ENCODE measurements at places on chromosomes 1 and 21.

GRCh38 chr1:172588296-172589291 lies 55.6 kb downstream of the SUCO start:
- no peak for DNase-seq

- no peak for DNase-seq
These were observed 805 bp downstream of the ATG4C start for GRCh38 chr1:62784509-62785365.

DNA sequence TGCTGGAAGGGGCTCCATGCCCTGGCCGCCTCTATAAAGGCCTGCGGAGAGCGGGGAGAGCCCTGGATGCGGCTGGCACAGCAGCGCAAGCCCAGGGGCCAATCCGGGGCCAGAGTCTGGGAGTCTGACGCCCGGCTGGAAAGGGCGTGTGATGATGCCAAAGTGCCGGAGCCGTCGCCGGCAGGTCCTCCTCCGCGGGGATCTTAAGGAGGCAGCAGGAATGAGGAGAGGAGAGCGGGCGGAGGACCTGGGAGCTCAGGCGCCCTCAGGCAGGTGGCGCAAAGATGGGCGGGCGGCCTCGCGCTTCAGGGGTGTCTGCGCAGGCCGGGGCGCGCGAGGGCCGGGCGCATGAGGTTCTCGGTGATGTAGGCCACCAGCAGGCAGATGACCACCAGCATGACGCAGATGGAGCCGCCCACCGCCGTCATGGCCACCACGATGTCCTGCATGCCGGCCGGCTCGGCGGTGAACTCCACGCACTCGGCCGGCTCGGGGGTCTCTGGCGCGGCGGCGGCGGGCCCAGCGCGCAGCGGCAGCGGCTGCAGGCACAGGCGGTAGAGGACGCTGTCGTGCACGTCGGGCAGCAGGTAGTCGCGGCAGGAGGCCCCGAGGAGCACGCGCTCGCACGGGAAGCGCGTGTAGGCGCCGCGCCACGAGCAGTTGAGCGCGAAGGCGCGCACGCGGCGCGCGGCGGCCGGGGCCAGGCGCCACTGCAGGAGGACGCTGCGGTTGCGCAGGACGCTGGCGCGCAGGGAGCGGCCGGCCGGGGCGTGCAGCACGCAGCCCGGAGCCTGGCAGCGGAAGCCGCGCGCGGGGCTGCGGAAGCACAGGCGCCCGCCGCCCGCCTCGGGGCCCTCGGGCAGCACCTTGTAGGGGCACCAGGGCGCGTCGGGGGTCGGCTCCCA lies 653 bp downstream of the FNDC10 start:
- DNase-seq, result no peak

DNA sequence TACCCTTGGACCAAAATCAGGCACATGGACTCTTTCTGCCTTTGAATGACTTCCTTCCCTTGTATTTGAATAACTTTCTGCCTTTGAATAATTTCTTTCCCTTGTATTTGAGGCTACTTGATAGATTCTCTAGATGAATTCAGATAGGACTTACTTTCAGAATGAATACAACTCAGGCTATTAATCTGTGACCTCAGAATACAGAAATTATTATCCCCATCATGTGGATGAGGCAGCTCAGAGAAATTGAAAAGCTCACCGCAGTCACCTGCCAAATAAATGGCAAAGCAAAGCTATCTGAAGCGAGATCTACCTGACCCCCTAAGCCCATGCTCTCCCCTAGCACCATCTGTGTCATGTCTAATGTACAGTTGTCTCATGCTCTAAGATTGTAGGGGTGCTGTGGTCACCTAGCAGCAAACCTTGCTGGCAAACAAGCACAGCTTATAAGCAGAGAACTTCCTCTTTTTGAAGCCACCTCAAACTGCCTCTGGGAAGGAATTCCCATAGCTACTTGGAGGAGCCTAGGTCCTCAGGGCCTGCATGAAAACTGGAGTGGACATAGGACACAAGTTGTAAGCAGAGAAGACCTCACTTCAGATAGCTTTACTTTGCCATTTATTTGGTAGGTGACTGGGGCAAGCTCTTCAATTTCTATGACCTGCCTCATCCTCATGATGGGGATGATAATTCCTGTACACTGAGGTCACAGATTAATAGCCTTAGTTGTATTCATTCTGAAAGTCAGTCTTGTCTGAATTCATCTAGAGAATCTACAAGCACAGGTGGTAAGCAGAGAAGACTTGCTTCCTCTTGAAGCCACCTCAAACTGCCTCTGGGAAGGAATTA lies 66.1 kb downstream of the FASLG start:
- DNase-seq, result no peak

DNA sequence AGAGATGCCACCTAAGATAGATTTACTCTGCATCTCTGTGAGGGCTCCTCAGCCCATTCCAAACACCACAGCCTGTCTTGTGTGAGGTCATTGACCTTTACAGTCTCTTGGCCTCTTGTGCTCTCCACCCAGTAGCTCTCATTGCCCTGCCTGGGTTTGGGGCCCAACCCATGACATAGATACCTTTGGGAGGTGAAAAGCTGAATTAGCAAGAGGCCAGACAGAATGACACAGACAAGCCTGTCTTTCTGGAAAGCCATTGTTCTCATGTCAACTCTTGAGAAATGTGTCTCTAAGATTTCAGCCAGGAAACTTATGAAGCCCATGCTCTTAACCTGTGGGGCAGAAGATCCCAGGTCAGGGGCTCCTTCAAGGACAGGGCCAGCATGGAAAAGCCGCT lies 18.4 kb upstream of the F3 start:
- DNase-seq, result no peak

- peak; percentile 33 for DNase-seq
These were observed 6.0 kb upstream of the CAPN2 start for GRCh38 chr1:223706077-223706973.

GRCh38 chr1:213448776-213449175 lies 397.7 kb downstream of the RPS6KC1 start:
- DNase-seq, result no peak

- peak; percentile 71 for DNase-seq
These were observed 37.4 kb upstream of the WASF2 start for GRCh38 chr1:27527223-27527889.
